ENCODE measurements at places on chromosomes 1 and 21. TPM values are rescaled to one million over a fixed set of nuclear protein-coding genes. Genes with fewer than 3 reads are reported as not detected.

- DNase-seq, result no peak
These were observed 98.0 kb upstream of the HP1BP3 start for GRCh38 chr1:20885121-20885520.

DNA sequence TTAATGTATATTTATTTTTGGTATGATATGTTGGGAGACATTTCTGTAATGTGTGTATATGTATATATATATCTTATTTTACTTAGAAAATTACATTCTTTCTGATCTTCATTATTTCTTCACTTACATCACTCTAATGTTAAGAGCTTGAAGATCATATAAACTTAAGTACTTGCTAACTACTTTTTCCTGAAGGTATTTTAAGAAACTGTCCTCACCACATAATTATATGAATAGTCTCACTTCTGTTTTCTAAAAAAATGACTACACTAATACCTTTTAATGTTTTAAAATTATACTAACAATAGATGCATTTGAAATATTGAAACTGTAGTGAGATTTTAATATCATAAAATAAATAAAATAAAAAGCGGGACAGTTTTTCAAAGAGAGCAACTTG lies 377.1 kb downstream of the LRRIQ3 start:
- DNase-seq, result no peak

SPTA1 gene
- not detected for total RNA-seq

PALMD gene
- not detected for total RNA-seq

KCNA2 gene
- 0.29 TPM for total RNA-seq

Data from B cell (primary cell).